ENCODE measurements at places on chromosomes 1 and 21. TPM values are rescaled to one million over a fixed set of nuclear protein-coding genes. Genes with fewer than 3 reads are reported as not detected.

The BTG3 gene
- 58.3 TPM for total RNA-seq

The TFF2 gene
- not detected for total RNA-seq

The KCNA2 gene
- 0.21 TPM for total RNA-seq

The FAM151A gene
- total RNA-seq, result not detected

The AMY2B gene
- 3.2 TPM for total RNA-seq

The ATP13A2 gene
- total RNA-seq, result 47.6 TPM

The ENAH gene
- total RNA-seq, result 0.14 TPM

The ILDR2 gene
- 18.5 TPM for total RNA-seq

The ZFYVE9 gene
- 3.7 TPM for total RNA-seq

The SMCP gene
- not detected for total RNA-seq

The CCDC24 gene
- 2.1 TPM for total RNA-seq

The MIXL1 gene
- total RNA-seq, result not detected

DNA sequence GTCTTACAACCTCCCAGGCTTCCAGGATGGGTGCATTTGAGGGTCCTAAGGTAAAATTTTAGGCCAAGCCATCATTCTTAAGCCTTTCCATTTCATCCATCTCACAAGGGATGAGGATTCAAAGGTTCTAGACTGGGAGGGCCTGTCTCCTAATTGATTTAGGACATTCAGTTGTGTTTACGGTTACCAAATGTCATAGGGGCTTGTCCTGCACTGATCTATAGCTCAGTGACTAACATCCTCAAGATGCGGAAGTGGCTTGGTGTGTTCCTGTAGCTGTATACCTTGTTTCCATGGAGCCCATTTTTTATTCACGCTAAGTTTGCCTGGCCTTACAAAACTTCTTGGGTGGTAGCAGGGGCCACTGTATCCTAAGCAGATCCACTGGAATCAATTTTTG, 52.8 kb downstream of the DUSP10 start:
- no peak overlapping the region for H3K27ac ChIP-seq
- DNase-seq, result no peak
- H3K4me3 ChIP-seq, result no peak overlapping the region
- peaks cover 43% of the 10 kb centered on the region for H3K4me1 ChIP-seq
- peaks cover 6% of the 10 kb centered on the region for H3K36me3 ChIP-seq
- H3K27me3 ChIP-seq, result no peaks in the 10 kb centered on the region

DNA sequence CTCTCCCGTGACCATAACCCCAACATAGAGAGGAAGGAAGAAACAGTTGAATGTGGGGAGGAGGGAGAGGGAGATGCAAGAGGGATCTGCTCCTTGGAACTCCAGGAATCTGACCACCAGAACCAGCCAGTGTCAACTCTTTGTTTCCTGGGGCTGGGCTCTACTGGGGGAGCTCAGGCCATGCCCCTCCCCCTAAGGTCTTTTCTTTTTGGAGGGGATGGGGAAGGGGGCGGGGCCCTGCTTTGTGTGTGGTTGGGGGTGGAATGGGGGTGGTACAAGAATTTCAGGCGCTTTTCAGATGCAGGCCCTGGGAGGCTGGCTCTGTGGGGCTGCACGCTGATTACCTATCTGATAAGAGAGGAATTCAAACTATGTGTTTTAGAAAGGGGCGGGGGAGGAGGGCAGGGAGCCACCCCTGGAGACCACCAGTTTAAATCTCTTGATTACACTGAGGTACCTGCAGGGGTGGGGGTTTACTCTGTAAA, 8.3 kb downstream of the LIN28A start:
- no peak overlapping the region for H3K4me3 ChIP-seq
- no peaks in the 10 kb centered on the region for H3K36me3 ChIP-seq
- no peaks in the 10 kb centered on the region for H3K4me1 ChIP-seq
- no peak for DNase-seq
- no peak overlapping the region for H3K27ac ChIP-seq

GRCh38 chr1:170935231-170935630, at the start of gene MROH9:
Gene MROH9, plus strand, starts transcription at chr1:170935534. Its CDS starts 10,023 bp downstream, at chr1:170945557.
- H3K36me3 ChIP-seq, result no peaks in the 10 kb centered on the region
- H3K27ac ChIP-seq, result no peak within 1 kb of the TSS
- H3K27me3 ChIP-seq, result no peaks in the 10 kb centered on the region
- H3K4me1 ChIP-seq, result no peaks in the 10 kb centered on the region
- no peak for DNase-seq

GRCh38 chr1:155186067-155186793, 12.6 kb downstream of the TRIM46 start:
- DNase-seq, result no peak
- no peak overlapping the region for H3K4me3 ChIP-seq
- no peaks in the 10 kb centered on the region for H3K27me3 ChIP-seq
- peaks cover 4% of the 10 kb centered on the region for H3K4me1 ChIP-seq

DNA sequence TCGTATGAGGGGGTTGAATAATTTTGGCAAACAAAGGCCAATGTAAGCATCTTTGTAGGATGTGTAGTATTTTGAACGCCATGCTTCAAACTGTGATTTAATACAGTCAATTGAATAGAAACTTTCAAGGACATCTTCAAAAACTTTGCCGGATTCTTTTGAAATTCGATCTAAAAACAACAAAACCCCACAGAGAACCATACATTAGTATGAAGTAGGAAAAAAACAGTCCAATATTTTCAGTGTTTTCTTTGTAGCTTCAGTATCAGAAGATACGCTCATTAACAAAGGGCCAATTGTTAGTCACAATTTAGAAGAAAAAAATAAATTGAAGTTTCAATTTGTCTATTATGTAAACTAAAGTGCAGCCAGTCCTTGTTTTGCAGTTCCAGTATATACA, 20.7 kb upstream of the SYNJ1 start:
- H3K4me3 ChIP-seq, result no peak overlapping the region
- H3K27me3 ChIP-seq, result no peaks in the 10 kb centered on the region
- no peak overlapping the region for H3K27ac ChIP-seq
- H3K36me3 ChIP-seq, result peaks cover 93% of the 10 kb centered on the region
- H3K4me1 ChIP-seq, result peaks cover 42% of the 10 kb centered on the region

DNA sequence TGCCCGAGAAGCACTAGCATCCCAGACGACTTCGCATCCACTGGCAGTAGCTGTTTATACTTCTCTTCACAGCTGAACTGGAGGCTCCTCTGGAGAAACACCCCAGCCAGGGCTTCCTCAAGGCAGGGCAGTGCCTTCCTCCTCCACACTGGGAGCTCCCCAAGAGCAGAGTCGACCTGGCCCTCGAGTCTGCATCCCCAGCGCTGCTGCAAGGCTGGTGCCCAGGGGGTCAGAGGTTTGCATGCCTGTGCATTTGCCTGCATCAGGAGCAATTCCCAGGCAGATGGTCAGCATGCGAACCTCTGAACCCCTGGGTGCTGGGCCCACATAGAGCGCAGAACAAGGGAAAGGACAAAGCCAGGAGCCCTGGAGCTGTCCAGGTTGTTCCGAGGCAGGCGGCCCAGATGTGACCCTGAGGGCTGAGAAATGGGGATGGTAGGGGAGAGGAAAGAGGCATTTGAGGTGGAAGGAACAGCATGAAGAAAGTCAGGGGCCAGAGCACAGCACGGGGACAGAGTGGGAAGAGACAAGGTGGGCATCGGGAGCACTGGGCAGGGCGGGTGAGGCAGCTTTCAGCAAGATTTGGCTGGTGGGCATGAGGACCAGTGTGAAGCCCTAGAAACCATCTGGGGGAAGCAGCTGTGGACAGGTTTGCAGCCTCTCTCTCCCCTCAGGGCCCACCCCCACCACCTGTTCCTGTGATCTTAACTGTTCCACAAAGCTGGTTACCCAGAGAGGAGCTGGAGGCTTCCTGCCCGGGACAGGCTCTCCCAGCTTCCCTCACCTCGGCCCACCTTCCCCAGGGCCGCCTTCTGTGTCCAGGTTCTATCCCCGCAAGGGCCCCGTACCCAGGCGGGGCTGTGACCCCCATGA, 6.4 kb upstream of the S100A8 start:
- no peak overlapping the region for H3K4me3 ChIP-seq
- H3K27me3 ChIP-seq, result no peaks in the 10 kb centered on the region
- H3K4me1 ChIP-seq, result no peaks in the 10 kb centered on the region
- no peak for DNase-seq
- H3K27ac ChIP-seq, result no peak overlapping the region

DNA sequence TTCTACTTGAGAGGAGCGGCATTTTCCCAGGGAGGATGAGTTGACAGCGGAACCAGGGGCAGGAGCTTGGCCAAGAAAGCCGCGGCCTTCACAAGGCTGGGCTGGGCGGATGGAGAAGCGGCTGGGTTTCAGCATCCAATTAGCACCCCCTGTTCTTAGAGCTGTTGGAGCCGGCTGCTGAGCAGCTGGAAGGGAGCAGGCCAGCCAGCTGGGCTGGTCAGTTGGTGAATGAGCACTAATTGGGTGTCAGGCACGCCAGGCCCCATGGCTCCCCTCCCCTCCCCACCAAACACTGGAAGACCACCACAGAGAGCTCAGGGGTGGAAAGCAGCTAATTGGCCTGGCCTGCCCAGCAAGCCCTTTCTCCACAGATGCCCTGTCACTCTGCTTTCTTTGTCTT, 245.6 kb downstream of the RRAGC start:
- H3K36me3 ChIP-seq, result no peaks in the 10 kb centered on the region
- DNase-seq, result no peak
- peaks cover 4% of the 10 kb centered on the region for H3K27me3 ChIP-seq

GRCh38 chr1:39258146-39258924, 53.8 kb downstream of the MACF1 start:
- no peak overlapping the region for H3K4me3 ChIP-seq
- H3K27ac ChIP-seq, result peak overlapping the region; percentile 46
- peak; percentile 37 for DNase-seq
- H3K27me3 ChIP-seq, result no peaks in the 10 kb centered on the region

DNA sequence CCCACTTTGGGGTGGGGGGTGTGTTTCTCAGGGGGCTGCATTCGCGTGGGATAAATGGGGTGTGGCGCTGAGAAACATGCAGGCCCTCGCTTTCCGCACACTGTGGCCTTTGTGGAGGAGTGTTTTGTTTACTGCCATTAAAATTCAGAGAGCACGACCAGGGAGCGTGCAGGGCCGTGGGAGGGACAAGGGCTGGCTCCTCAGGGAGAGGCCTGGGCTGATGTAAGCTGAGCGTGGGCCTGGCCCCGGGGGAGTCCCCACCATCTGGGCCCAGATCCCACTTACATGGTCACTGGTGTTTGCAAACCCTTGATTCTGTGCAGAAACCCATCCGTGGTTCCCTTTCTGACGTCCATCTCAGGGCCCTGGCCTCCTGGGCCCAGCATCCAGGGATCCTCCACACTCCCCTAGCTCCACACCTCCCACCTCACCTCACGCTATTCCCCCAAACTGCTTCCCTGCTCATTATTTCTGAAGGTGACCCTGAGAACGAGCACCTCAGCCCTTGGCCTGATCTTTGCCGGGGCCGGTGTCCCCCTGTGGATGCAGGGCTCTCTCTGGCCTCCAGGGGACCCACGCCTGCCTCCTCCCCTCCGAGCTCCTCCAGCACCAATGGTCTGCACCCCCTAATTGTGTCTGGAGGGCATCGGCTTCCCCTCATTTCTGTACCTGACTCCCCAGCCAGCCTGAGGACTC, 92.5 kb upstream of the SIM2 start:
- no peak for DNase-seq
- H3K27ac ChIP-seq, result no peak overlapping the region
- H3K4me3 ChIP-seq, result no peak overlapping the region
- peaks cover 1% of the 10 kb centered on the region for H3K27me3 ChIP-seq
- H3K4me1 ChIP-seq, result no peaks in the 10 kb centered on the region

DNA sequence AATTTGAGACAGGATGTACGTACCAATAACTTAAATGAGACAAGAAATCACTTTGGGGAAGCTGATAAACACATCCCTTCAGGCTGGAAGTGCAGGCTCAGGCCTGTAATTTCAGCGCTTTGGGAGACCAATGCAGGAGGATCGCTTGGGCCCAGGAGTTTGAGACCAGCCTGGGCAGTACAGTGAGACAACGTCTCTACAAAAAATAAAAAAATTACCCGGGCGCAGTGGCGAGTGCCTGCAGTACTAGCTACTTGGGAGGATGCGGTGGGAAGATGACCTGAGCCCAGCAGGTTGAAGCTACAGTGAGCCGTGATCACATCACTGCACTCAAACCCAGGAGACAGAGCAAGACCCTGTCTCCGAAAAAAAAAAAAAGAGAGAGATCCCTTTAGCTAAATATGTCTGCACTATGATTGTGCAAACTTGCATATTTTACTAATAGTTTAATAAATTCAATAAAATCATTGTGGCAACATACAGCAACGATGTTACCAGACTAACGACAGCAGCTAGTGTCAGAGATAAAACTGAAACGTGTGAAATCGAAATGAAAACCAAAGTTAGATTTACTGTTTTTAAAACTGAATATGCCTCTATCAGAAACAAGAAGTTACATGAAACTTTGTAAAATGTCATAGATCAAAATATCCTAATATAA, 54.7 kb downstream of the CD2 start:
- peak overlapping the region; percentile 90 for H3K27ac ChIP-seq
- peak overlapping the region; percentile 59 for H3K4me3 ChIP-seq
- no peaks in the 10 kb centered on the region for H3K27me3 ChIP-seq
- H3K4me1 ChIP-seq, result peaks cover 70% of the 10 kb centered on the region

DNA sequence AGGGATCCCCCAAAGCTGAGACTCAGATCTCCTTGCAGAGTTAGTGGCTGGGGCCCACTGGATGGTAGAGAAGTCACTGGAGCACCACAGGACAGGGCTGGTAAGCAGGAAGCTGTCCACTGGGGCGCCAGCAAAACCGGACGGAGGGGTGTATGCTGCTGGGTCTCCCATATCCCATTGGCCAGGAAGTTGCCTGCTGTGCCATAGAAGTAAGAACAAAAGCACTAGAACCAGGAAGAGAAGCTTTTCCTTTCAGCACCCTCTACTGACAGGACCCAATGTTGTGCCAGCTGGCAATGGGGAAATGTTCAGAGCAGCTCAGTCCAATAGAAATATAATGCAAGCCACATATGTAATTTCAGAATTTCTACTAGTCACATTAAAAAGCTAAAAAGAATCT, 146.6 kb downstream of the SPATA46 start:
- H3K27me3 ChIP-seq, result peaks cover 21% of the 10 kb centered on the region
- H3K27ac ChIP-seq, result no peak overlapping the region
- H3K36me3 ChIP-seq, result no peaks in the 10 kb centered on the region
- no peak for DNase-seq

- H3K36me3 ChIP-seq, result no peaks in the 10 kb centered on the region
- DNase-seq, result no peak
- H3K4me3 ChIP-seq, result no peak overlapping the region
Measured at GRCh38 chr1:31881688-31882000, 56.5 kb downstream of the PTP4A2 start.

DNA sequence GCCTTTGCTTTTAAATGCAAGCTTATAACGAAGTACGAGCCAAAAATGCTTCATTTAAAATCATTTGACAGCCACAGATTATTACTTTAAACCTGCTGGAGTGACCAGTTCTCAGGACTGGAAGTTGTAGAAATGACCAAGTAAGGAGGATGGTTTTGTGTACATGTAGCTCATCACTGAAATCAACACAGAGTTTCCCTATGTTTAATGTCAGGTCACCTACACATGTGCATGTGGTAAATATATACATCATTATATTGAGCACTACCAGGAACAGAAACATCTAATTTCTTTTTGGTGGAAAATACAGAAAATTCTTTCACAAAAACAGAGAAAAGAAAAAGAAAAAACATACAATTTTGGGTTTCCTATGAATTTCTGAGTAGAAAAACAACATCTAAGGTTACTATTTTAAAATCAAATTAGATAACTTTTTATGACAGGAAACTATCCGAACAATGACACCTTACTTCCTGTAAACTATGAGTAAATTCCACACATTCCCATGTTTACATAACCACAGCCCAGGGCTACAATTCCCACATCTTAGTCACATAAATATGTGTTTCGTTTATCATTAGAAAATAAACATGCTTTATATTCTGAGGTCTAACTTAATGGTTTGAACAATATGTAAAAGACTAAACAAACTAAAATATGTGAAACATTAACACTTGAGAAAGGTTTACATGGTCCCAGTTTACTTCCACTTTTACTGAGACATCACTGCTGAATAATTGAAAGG, 73.6 kb downstream of the ZNF281 start:
- H3K4me1 ChIP-seq, result peaks cover 9% of the 10 kb centered on the region
- DNase-seq, result no peak
- no peak overlapping the region for H3K27ac ChIP-seq
- peaks cover 2% of the 10 kb centered on the region for H3K27me3 ChIP-seq
- no peak overlapping the region for H3K4me3 ChIP-seq

Data from activated T-helper 2 cell treated with anti-CD3 and anti-CD28 coated beads, Interferon-gamma antibody, Interleukin-2, Interleukin-4, amounts not matched to agents 10 μg/mL and 5 μg/mL and 100 μg/mL, durations not matched to agents 14 hours and 24 hours and 36 hours (primary cell).